ENCODE measurements at places on chromosomes 3 and 15.

DNA sequence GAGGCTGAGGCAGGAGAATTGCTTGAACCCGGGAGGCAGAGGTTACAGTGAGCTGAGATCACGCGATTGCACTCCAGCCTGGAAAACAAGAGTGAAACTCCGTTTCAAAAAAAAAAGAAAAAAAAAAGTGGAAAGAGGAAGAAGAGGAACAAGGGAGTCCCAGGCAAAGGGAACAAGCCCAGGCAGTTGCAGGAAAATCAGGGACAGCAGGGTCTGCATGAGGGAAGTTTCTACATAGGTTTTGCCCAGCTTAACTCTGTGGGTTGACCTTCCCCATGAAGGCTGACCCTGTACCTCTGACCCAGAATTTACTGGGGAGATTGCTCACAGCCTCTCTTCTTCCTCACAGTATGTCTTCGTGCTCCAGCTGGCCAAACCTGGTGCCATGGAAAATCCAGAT lies 12.3 kb downstream of the RBP1 start:
- DNase-seq, result no peak

GRCh38 chr3:71815340-71816067 lies 30.6 kb upstream of the PROK2 start:
- DNase-seq, result no peak

DNA sequence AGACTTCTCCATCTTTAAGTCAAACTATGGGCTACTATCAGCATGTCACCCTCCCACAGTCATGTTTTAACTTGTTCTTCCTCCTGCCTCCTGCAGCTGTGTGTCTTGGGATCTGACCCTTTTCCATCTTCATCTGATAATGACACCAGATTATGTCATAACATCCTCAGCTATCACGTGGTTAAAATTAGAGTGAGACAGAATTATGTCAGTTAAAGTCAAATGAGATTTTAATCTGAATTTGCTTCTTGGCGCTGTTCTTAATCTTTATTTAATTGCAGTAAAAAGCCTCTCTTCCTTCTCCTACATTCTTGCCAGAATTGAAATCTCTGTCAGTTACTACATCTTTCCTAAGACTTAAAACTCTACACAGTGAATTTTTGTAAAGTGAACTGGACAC lies 107.2 kb downstream of the ARPP21 start:
- DNase-seq, result no peak

DNA sequence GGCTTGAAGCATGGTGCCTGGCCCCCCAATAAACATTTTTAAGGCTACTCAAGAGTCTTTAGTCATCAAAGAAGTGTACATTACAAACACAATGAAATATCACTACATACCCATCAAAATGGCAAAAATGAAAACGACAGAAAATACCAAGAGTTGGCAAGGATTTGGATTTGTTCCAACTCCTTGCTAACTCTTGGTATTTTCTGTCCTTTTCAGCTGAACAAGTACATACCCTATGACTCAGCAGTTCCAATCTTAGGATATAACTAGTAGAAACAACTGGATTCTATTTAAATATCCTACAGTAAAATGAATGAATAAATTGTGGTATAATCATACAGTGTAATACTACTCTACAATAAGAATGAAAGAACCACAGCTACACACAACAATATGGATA lies 25.1 kb upstream of the GABPB1 start:
- no peak for DNase-seq

- DNase-seq, result no peak
Measured at GRCh38 chr15:38046257-38047051, 112.0 kb downstream of the TMCO5A start.

DNA sequence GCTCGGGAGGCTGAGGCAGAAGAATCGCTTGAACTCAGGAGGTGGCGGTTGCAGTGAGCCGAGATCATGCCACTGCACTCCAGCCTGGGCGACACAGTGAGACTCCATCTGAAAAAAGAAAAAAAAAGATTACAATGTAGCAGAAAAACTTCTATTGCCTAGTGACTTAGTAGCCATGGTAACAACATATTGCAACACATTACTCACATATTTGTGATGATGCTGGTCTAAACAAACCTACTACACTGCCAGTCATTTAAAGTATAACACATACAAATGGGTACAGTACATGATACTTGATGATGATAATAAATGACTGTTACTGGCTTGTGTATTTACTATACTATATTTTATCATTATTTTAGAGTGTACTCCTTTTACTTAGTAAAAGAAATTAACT lies 125.6 kb downstream of the PLOD2 start:
- no peak for DNase-seq

GRCh38 chr3:186783731-186784515 lies 546 bp downstream of the EIF4A2 start:
- DNase-seq, result no peak

GRCh38 chr3:46272028-46272451 lies 29.8 kb downstream of the CCR3 start:
- DNase-seq, result no peak

DNA sequence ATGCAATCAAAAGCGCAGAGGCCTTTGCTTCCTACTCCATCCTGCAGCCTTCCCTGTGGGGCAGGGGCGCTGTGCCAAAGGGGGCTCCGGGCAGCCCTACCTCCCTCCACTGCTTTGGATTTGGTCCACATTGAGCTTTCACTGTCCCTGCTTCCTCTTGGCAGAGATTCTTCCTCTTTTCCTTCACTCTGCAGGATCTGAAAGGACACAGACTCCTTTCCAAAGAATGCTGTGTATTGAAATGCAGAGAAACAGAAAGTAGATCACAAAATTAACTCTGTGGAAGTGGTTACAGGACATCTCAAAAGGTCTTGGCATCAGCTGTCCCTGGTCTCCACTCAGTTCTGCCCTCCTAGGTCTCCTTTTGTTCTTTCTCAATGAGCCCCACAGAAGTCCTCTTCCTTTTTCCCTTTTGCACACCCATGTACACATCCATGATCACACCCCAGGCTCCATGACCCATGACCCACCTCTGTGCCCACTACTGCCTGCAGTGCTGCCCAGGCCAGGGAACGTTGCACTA lies 64.1 kb downstream of the CCR1 start:
- no peak for DNase-seq

DNA sequence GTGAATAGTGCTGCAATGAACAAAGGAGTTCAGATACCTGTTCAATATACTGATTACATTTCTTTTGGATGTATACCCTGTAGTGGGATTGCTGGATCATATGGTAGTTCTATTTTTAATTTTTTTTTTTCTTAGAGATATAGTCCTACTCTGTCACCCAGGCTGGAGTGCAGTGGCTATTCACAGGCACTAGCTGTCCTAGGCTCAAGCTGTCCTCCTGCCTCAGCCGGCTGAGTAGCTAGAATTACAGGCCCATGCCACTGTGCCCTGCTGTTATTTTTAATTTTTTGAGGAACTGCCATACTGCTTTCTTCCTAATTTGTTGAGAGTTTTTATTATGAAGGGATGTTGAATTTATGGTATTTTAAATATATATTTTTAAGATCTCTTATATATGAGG lies 23.0 kb upstream of the CACNA2D3 start:
- no peak for DNase-seq

DNA sequence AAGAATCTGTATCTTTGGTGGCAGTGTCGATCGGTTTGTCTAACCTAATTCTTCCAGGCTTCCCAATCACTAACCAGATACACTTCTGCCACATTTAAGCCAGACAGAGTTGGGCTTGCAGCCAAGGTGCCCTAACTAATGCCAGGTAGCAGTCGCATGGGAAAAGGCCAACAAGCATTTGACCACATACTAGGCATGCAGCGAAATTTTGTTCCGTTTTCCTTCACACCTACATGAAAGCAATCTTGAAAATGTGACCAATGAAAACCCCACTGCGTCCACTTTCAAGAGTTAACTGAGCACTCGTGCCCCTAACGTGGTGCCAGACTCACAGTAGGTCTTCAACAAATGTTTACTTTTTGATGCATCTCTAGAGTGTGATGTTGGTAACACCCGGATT lies 192.2 kb upstream of the TPM1 start:
- DNase-seq, result no peak

GRCh38 chr3:72560846-72561675 lies 287.2 kb downstream of the SHQ1 start:
- no peak for DNase-seq

GRCh38 chr15:28881170-28881569 lies 4.6 kb upstream of the APBA2 start:
- no peak for DNase-seq

DNA sequence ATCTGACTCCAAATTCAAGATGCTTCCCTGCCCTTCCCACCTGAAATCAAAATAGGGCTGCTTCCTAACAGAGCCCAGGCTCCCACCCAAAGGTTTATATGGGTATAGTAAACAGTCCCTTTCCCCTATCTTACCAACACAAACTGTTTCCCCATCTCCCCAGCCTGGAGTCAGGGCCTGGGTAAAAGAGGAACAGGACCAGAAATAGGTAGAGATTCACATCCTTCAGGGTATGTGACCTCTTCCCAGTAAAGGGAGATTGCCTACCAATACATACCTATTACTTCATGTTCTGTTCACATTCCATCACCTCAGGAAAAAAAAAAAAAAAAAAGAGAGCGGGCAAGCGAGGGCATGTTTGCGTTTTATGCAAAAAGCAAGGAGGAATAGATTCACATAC lies 9.7 kb upstream of the SHF start:
- no peak for DNase-seq

DNA sequence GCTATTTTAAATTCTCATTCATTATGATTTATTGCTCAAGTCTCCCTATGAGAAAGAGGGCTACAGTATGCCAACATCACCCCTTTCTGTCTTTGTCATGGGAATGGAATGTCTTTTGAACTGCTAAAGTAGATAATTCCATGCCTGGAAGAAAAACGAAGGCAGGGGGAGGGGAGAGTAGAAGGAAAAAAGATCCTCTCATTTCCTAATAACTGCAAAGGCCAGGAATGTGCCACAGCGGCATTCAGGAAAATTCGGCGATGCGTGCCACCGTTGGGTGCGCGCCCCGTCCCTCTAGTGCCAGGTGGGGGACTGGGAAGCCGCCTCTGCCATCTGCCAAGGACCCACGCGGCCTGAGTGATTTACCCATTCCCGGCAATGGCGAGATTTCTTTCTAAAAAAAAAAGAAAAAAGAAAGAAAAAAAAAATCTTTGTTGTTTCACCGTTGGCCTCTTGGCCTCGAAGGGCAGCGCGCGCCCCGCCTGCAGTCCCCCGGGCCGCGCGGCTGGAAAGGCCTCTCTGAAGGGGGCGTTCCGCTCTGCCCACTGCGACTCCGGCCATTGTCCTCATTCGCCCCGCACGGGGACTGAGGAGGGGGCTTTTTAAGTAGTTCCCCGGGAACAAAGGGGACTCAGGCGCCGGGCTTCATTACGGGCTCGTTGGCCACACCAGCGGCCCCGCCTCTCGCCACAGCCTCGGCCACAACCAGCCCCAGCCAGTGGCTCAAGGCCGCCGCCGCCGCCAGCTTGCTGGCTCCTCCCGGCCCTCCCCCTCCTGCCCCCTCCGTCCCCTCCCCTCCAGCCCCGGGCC lies 54.5 kb downstream of the CPN2 start:
- no peak for DNase-seq

GRCh38 chr3:194421-194820 lies 2.1 kb upstream of the CHL1 start:
- no peak for DNase-seq

DNA sequence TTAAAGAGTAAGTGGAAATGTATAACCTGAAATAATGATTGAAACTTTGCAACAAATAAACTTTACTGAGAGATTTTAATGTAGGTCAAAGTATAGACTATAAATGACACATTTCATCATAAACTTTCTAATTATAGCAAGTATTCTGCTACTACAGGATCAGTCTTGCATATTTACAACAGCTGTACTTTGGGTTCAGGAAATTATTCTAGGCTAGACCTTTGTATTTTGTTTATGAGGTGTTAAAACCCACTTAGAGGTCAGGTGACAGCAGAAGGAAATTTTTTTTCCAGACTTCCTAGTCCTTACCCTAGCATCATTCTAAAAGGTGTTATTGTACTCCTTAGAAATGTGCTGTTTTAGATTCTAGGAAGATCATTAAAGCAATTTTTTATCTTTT lies 2.3 kb downstream of the RNF7 start:
- DNase-seq, result no peak

- DNase-seq, result no peak
Measured at GRCh38 chr3:133927540-133928066, 31.9 kb upstream of the RAB6B start.

DNA sequence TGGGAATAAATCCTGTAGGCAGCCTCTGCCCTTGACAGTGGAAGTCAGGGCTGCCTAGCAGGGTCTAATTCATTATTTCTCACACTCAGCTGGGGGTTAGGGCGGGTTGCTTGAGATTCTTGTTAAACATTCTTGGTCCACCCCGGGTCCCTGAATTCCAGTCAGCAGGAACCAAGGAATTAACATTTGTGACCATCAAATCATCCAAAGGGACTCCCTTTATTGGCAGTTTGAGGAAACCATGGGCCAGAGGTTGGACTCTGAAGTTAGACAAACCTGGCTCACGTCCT lies 122.8 kb downstream of the EEFSEC start:
- no peak for DNase-seq

DNA sequence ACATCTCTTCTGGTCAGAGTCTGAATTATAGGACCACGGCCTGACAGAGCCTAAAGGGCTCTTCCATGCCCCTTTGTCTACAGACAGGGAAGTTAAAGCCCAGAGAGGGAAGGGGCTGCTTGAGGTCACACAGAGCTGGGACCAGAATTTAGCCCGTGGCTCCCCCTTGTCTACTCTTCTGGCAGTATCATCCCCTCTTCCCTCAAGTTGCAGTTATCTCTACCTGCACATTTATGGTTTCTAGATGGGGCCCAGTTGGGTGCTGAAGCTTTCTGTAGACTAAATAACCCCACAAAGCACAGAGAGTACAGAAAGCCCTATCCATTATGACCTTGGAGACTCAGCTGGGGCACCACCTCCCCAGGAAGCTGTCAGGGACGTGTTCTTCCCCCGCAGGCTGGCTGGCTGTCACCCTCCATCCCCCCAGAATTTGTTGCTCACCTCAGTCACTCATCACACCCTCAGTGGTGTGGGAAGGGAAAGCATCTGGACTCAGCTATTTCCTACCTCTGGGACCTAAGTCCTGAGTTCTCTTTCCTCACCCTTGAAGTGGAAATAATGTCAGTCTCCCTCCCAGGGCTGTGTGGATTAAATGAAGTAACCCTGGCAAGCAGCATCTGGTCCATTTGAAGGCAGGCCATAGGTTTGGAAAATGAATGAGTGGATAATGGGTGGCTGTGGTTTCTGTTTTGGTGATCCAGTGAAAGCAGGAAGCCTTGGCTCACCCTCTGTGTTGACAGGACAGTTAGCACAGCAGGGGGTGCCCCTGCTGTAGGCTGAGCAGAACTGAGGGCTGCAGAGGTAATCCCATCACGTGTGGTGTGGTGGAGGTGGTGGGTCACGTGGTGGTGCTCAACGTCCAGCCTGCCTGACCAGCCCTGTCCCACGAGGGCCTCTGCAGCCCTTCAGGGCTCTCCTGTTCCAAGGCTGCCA lies 16.3 kb downstream of the ACOX2 start:
- DNase-seq, result no peak

GRCh38 chr15:55800216-55800615 lies 57.3 kb upstream of the PRTG start:
- DNase-seq, result no peak

DNA sequence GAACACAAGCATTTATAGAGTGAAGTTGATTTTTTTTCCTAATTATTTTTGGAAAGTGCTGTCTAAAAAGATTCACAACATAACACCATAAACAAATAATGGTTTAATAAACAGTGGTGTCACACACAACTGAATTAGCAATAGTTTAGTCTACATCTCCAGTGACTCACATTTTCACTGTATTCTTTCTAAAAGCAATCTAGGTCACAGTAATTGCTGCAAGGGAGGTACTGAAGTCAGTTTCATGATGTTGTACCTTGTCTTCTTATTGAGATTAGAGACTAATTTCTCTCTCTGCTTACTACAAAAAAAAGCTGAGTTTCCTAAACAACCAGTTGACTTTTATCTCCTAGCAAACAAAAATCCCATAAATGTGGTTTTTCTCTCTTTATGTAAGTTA lies 29.6 kb downstream of the PLSCR4 start:
- DNase-seq, result no peak

Measured in CMK (cell line).